ENCODE measurements at places on chromosomes 12 and 14.

- no peak for DNase-seq
Observed at GRCh38 chr14:58862416-58863160, 224.8 kb downstream of the DACT1 start.

DNA sequence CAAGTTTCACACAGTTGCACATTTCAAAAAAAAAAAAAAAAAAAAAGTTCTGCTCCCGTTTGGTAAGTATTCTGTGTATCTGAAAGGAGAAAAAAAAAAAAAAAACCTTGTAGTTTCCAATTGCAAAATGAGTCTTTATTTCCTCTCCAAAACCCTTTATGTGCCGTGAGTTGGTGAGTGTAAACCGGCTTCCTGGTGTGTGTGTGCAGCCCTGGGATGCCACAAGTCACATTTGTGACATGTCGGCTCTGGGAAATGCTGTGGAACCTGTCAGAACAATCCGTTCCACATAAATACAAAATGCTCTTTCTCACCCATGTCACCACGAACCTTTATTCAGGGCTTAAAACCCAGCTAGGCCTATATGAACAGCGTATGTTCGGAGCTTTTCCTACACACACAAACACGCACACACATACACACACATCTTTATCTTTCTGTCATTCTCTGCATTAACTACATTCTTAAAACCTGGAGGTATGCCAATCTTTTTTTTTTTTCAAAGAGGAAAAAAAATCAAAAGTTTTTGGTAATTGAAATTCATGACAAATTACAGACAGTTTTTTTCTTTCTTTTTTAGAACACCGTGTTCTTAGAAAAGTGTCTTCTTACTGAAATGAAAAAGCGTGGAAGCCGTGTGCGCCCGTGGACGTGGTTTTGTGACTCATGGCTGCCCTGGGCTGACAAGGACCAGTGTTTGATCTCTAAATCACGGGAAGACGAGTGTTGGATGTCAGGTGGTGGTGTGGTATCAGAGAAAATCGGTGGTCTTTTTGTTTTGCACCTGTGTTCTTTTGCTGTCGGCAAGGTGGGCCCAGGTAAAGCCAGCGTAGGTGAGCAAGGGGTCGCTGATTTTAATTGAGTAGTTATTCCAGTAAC is 612.0 kb downstream of the VRK1 start:
- no peak for DNase-seq

GRCh38 chr14:52706286-52706685 is 714 bp upstream of the PSMC6 start:
- DNase-seq: no peak

GRCh38 chr14:24179961-24180796 is 8.3 kb downstream of the REC8 start:
- no peak for DNase-seq

GRCh38 chr12:100171248-100171647 is 28.6 kb upstream of the BLTP3B start:
- no peak for DNase-seq

- DNase-seq: no peak
Observed at GRCh38 chr12:11805680-11806079, 156.2 kb downstream of the ETV6 start.

DNA sequence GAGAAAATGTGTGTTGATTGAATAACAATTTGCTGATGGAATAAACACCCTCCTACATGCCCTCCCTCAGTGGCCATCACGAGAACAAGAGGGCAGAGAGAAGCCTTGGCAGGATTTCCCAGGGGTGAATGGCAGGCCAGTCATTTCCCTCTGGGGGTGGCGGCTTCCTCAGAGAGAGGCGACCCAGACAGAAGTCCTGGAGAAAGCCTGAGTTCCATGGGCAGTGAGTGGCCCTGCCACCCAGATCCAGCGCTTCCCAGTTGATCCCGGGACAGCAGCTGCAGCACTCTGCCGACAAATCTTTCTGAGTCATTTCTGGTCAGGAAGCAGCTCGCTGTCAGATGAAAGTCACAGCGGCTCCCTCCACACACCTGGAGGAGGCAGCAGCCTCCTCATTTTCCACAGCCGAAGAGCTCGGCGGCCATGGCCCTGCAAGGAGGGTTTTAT is 123.0 kb downstream of the SCARB1 start:
- DNase-seq: no peak

- peak; percentile 0 for DNase-seq
Observed at GRCh38 chr14:67241411-67242167, at the start of gene PALS1. Gene PALS1, plus strand, starts transcription at chr14:67241435. Its CDS starts 37,736 bp downstream, at chr14:67279171.

DNA sequence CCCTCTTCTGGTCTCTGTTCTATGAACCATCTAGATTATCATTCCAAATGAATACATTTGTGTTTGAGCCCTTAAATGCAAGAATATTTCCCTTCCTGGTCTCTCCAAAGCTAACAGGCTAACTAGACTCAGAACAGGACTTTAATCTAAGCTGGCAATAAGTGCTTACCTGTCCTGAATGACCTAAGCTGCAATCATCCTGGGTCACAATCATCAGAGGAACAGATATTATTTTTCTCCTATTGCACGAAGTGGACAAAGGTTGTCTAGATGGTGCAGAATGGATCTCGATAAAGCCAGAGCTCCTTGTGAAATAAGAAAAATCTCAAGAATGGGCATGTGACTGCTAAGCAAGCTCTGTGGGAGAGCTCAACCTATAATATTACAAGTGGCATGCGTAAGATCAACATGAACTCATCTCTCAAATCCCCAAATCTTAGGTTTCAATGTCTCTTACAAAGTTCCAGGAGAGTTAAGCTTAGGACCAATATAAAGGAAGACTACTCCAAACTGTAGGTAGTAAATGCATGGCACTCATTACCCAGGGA is 10.6 kb upstream of the NUMB start:
- no peak for DNase-seq

- no peak for DNase-seq
Observed at GRCh38 chr14:69117020-69117767, 35.7 kb downstream of the DCAF5 start.

GRCh38 chr14:104973385-104974145 is 4.6 kb downstream of the AHNAK2 start:
- DNase-seq: no peak

DNA sequence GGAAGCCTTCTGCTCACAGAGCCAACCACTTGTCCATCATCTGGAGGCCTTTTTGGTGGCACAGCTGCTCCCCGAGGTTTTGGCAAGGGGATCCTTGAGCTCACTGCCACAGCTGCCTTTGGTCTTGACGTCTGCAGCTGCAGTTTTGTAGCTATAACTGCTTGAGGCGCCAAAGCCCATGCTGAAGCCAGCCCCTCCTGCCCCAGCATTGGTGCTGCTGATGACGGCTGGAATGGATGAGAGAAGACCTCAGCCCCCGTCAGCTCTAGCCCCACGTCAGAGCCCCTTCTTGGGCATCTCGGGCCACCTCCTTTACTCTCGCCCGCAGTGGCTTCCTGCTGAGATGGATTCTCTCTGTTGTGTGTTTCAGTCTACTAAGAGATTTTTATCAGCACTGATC is 12.3 kb upstream of the KRT74 start:
- DNase-seq: peak; percentile 35

DNA sequence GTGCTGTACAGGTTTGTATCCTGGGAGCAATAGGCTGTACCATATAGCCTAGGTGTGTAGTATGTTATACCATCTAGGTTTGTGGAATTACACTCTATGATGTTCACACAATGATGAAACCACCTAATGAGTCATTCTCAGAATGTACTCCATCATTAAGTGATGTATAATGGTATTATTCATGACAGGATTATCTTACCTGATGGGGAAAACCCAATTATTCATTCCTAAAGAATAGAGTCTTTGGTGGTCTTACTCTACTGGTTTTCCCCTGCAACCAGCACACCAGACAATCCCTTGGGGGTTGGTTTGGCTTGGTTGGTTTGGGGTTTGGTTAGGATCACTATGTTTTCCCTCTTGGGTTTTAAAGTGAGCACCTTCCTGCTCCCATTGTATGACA is 12.6 kb upstream of the OR10P1 start:
- no peak for DNase-seq

GRCh38 chr12:105083551-105084105 is 630 bp downstream of the ALDH1L2 start:
- DNase-seq: no peak

- no peak for DNase-seq
Observed at GRCh38 chr12:50633955-50634354, 129.2 kb downstream of the DIP2B start.

GRCh38 chr14:74911221-74911620 is 11.8 kb downstream of the RPS6KL1 start:
- DNase-seq: no peak

DNA sequence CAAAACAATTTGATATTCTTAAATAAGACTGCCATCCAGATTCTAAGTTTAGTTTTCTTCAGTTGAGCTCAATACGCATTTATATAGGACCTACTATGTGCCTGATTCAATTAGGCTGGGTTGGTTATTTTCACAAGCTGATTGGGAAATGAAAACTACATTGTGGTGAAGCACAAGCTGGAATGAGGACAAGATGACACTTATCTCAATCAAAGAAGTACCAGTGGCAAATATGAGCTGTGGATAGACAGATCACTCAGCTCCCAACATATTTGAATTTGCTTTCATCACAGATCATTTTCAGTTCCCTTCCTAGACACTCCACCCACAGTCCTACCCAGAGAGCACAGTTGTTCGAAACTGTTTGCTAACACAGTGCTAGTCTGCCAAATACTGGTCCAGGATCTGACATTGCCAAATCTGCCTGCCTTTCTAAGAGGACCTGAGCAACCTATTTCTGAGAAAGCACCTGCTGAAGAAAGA is 74.7 kb downstream of the LLPH start:
- no peak for DNase-seq

DNA sequence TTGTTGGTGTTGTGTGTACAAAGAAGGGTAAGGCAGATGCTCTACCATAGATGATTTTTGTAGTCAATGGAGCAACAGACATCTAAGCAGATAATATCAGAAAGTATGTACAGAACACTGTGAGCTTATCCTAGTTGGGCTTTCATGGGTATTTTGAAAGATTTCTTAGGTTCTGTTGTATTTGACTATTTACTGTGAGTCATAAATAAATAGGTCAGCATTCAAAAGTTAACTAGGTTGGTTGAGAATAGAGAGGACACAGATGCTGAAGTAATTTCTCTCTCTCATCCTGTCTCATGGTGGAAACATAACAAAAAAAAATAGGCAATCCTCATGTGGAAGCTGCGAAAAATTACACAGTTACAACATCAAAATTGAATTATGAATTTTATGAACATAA is 413.5 kb downstream of the CCDC91 start:
- DNase-seq: no peak

Data from stimulated activated CD8-positive, alpha-beta memory T cell treated with anti-CD3 and anti-CD28 coated beads, Interleukin-15, amount 100 ng/mL, for 1 hour (primary cell).